Fibroblast of villous mesenchyme (primary cell): ENCODE measurements at places on chromosomes 5 and 9. TPM values are rescaled to one million over a fixed set of nuclear protein-coding genes. Genes with fewer than 3 reads are reported as not detected.

The GRK6 gene
- total RNA-seq = 24.2 and 26.4 TPM in 2 replicates

DNA sequence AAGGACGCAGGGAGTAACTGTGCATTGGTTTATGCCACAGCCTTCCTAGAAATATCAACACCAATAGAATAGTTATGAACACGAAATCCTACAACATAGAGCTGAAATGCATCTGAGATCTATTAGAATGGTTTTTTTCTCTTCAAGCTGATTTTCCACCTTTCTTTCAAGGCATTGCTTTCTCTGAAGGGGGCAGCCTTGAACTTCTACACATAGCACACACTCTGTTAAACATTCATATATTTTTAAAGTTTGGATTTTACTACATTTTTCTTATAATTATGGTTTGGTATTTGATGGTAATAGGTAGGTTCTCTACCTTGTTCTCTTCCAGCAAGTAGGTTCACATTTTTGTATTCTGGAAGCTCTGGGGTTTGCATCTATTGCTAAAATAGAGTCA lies 661.8 kb downstream of the SEMA5A start:
- DNase-seq = no peak

GRCh38 chr5:65721720-65722574 lies at the start of the genes NLN and SGTB:
Gene NLN, plus strand, starts transcription at chr5:65722205. Its CDS starts 169 bp downstream, at chr5:65722374.
Gene SGTB, minus strand, starts transcription at chr5:65722109. Its CDS starts 1,302 bp downstream, at chr5:65720807.
- DNase-seq = peak; percentile 81

- no peak for DNase-seq
Measured at GRCh38 chr5:171806976-171807747, 21.5 kb downstream of the SMIM23 start.

The SARDH gene
- total RNA-seq = 5.5 and 6.0 TPM in 2 replicates

DNA sequence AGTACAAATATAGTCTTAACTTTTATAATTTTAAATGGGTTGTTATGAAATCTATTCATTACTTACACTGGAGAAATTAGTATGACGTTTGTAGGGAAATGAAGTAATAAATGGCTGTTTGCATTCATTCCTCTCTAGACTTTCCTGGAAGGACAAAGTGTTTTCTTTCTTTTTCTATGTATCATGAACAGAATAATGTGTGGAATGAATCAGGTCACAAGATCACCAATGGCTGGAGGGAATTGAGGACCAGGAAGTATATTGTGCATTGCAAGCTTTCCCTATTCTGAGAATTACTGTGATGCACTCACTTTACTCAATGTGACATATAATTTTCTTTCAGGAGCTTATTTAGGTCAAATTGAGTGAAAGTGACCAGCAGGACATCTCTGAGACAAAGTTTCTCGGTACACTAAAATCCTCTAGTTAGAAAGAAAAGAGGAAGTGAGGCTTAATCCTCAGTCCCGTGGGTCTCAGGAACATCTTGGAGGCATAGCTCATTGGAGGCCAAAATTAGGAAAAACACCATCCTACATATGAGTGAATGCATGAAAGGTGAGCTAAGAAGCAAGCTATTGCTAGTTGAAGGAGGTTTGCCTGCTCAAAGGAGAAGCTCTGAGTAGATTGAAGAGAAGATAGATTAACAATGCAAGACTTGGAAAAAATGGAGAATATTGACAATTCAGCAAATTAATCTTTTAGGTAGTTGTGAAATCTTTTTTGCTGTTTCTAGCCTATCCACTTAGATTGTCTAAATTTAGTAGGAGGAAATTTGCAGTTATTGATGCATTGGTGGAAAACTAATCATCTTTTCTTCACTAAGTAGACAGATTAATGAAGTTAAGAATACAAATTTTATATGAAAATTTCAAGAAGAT lies 28.0 kb downstream of the ERAP2 start:
- DNase-seq = peak; percentile 75

DNA sequence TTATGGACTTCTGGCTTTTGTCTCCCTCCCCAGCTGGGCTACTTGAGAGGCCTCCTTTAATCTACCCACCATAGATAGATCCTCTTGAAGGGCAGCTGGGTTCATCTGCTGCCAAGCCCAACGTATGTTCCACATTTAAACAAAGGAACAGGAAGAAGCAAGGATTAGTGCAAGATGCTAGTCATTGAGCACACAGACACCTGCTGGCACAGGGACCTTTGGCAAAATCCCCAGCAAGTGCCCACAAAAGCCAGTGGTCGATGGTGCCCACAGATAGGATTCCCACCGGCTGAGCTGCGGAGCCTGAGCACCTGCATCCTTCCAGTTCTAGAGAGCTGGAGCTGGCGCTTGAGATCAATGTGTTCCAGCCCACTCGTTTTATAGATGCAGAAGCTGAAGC lies 57.7 kb upstream of the SHB start:
- no peak for DNase-seq

GRCh38 chr5:95005811-95006210 lies 279.1 kb downstream of the MCTP1 start:
- no peak for DNase-seq

DNA sequence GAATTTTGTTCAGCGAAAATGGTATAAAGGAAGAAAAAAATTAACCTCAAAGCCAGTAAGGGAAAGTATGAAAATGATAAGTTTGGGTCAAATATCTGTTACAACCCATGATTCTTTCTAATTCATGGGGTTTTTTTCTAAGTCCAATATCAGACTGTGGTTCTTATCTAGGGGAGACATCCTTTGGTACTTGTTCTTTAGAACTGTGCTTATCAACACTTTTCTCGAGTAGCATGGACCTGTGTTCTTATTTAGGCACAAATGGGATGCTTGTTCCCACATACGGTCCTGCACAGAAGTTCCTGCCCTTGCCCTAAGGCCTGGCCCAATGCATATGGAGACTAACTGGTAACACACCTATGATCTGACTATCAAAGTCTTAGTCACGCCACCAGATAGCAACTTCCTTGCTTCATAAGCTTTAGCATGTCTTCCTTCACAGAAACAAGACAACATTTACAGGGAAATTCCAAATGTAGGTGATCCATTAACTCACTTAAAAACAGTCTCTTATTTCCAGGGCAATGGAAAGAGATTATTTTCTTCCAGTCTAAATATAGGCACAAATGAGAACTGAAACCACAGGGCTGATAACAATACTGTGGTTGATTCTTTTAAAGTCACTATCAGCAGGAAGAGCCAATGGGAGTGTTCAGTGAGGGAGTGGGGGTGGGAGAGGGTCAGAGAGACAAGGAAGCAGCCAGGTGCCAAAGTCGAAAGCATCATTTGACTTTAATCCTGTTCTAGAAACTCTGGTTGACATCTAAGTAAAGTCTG lies 268.8 kb upstream of the ANKRD55 start:
- peak; percentile 50 for DNase-seq

GRCh38 chr9:120745278-120745677 lies 31.0 kb upstream of the MEGF9 start:
- no peak for DNase-seq

The COL23A1 gene
- total RNA-seq = not detected in 2 replicates

GRCh38 chr9:2663461-2664173 lies 42.0 kb downstream of the VLDLR start:
- DNase-seq = no peak

The SPAG8 gene
- total RNA-seq = 0.32 and 0.86 TPM in 2 replicates

DNA sequence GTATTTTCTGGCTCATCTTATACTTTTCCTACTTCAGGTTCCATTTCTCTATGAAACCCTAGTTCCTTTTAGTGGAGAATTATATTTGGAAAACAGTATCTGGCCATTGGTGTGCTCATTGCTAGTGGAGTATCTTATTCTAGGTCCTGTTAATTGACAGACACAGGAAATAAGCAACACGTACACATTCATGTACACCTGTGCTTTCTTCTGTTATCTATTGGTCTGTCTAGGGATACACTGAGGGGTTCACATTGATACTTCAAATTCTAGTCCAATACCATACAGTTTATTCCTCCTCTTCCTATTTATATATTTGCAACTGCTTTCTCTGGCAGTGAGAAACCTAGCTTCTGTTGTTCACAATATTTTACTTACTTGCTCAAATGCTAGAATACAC lies 110.2 kb downstream of the FER start:
- DNase-seq = no peak

GRCh38 chr9:96585426-96585825 lies 34.2 kb downstream of the CDC14B start:
- no peak for DNase-seq

DNA sequence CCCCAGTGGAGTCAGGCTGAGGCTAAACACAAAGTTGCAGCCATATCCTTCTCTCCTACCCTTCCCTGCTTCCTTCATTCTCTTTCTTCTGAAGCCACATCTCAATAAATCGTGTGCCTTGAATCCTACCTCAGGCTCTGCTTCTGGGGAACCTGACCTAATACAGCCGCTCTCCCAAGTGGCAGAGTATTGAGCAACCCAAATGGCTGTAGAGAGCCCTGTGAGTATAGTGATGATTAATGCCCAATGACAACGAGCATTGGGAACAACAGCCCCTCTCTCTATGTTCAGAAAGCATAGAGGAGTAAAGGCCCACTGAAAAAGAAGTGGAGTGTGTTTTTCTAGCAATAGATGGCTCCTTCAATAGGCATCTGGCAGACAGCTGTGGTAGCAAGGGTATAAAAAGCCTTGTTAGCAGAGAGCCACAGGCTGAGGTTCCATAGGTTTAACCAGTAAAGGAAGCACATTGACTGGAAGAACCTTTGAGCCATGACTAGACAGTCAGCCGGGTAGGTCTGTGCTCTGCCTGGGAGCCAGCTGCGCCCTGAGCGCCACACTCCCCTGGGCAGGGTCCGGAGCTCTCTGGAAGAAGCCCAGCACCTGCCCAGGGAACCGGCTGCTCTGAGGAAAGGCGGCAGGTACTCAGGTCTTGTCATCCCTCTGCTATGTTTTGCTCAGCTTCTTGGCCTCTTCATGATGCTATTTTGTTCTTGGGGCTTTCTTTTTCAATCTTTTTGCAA lies 22.6 kb upstream of the HSPA9 start:
- DNase-seq = no peak

The YTHDC2 gene
- 31.1 and 32.2 TPM in 2 replicates for total RNA-seq

The NME5 gene
- 1.3 and 2.2 TPM in 2 replicates for total RNA-seq

- DNase-seq = no peak
Measured at GRCh38 chr9:26773056-26773455, 119.5 kb downstream of the CAAP1 start.

- no peak for DNase-seq
Measured at GRCh38 chr5:68194386-68194785, 21.2 kb upstream of the PIK3R1 start.

The PCDHAC1 gene
- under 0.01 TPM in 2 replicates for total RNA-seq

- DNase-seq = no peak
Measured at GRCh38 chr5:93611976-93612854, 29.2 kb downstream of the NR2F1 start.

DNA sequence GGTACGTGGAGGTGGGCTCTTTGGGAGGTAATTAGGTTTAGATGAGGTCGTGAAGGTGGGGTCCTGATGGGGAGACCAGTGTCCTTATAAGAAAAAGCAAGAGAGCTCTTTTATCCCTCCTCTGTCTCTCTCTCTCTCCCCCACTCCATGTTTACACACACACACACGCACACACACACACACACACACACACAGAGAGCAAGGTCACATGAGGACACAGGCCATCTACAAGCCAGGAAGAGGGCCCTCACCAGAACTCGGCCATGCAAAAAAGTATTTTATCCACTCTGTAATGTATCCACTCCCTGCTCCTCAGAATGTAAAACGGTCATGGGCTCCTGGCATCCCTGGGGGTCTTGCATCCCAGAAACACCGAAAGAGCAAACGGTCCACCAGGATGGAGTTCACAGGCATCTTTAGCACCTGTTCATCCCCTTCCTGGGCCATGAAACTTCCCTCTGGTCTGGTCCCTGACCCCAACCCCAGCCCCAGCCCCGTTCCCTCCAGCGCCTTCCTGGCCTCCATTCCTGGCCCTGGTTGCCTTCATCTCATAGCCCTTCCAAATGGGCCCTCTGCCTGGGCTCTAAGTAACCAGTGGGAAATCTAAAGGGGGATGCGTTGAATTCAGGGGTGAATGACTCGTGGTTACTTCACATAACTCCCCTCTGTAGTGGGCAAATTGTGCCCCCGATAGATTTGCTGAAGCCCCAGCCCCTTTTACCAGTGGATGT lies 88.8 kb downstream of the NSUN2 start:
- DNase-seq = no peak

- no peak for DNase-seq
Measured at GRCh38 chr5:141508440-141508797, 19.5 kb downstream of the PCDHGC5 start.

DNA sequence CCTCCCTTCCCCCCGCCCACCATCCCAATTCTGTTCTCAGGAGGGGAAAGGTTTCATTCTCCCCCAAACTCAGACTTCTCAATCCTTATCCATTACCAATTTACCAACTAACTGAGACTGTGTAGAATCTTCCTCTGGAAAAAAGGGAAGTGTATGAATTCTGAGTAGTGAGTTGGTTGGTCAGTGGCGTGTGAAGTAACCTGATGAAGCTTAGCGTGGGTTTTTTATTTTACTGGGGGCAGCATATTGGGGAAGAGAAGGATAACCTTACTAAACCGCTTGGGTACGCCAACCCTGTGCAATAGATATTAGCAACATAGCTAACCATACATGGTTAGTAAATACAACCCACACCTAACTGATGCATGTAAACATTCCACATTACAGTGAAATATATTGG lies 1.1 kb upstream of the DNAJC21 start:
- DNase-seq = no peak

DNA sequence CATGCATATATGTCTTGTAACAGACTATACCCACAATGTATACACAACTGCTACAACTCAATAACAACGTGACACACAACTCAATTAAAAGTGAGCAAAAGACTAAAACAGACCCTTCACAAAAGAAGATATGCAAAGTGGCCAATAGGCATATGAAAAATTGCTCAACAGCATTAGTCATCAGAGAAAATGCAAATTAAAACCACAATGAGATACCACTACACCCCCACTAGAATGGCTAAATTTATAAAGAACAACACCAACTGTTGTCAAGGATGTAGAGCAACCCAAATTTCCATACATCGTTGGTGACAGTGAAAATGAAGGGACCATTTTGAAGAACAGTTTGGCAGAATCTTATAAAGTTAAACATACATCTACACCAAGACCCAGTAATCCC lies 38.9 kb downstream of the GABRB2 start:
- no peak for DNase-seq
